ENCODE measurements at places on chromosomes 3 and 15.
A peak's percentile ranks its signal among the peaks of the same experiment; 100 is the strongest.

DNA sequence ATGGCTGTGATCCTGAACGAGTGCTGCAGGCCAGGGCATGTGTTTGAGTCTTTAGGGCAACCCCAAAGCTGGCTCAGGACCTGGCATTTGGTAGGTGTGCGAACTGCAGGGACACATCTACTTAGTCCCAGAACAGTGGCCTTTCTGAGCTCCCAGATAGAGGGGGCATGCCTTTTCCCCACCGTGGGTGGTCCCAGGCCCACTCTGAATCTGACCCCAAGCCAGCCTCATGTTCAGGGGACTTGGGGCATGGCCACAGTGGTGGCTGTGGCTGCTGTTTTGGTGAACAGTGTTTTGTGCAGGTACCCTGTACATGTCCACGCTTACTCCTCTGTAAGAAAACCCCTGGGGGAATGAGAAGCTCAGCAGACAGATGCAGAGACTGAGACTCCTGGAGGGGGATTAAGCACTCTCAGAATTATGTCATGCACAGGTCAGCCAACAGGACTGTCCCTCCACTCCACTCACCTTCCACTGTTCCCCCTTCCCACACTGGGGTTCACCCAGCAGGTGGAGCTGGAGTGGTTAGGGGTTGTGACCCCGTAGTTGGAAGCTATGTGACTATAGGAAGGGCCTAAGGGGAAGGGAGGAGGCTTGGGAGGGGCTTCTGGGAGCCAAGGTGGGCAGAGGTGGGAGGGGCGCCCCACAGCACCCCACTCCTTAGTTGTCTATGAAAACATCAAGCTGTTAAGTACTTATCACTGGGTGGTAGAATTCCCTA, 16.4 kb downstream of the ESYT3 start:
- DNase-seq, result no peak

GRCh38 chr15:76994001-76994400, 925 bp upstream of the PSTPIP1 start:
- DNase-seq, result peak; percentile 57

DNA sequence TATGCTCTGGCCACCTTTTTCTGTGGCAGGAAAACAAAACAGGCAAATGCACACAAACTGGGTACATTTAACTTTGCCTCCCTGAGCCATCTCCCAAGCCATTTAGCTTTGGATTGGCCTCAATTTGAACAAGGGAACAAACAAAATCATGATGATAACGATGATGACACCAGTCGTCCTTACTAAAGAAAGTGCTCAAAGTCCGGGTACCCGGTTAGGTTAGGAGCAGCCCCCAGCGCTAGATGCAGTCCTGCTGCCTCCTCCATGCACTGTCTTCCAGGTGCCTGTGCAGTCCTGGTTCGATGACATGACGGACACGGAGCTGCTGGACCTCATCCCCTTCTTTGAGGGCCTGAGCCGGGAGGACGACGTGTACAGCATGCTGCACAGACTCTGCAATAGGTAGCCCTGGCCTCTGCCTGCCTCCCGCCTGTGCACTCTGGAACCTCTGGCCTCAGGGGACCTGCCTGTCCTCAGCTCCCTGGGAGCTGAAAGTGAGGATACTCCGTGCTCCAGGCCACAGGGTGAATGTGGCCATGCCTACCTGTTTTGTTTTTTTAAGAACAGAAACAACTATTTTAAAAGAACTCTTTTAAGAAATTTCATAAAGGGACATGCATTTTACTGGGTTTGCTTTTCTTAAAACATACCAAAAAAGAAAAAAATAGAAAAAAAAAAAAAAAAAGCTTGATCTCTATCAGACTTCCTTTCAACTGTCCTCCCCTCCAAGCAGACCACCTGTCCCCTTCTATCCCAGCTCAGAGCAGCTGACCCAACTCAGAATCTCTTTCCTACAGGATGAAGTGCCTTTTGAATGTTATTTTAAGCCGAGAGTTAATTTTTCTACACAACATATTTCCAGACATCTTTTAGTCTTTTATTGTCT, 9.9 kb upstream of the VILL start:
- no peak for DNase-seq

GRCh38 chr15:72105111-72105510, 12.8 kb downstream of the MYO9A start:
- no peak for DNase-seq

DNA sequence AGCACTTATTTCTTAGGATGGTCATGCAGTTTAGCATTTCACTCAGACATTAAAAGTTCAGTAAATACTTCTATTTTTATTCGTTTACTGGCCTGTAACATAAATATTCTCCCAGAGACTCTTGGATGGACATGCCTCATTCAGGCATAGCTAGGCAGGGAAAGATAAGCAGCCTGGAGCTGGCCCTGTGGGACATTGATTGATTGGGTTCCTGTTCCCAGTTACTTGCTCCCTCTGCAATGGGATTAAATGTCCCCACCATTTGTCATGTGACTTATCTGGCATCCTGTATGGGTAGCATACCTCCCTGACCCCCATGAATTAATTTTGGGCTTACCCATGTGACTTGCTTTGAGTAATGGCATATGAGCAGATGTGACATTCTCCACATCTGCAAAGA, 2.7 kb upstream of the SCAMP5 start:
- DNase-seq, result no peak

GRCh38 chr3:177824190-177824786, 627.0 kb upstream of the TBL1XR1 start:
- peak; percentile 81 for DNase-seq

DNA sequence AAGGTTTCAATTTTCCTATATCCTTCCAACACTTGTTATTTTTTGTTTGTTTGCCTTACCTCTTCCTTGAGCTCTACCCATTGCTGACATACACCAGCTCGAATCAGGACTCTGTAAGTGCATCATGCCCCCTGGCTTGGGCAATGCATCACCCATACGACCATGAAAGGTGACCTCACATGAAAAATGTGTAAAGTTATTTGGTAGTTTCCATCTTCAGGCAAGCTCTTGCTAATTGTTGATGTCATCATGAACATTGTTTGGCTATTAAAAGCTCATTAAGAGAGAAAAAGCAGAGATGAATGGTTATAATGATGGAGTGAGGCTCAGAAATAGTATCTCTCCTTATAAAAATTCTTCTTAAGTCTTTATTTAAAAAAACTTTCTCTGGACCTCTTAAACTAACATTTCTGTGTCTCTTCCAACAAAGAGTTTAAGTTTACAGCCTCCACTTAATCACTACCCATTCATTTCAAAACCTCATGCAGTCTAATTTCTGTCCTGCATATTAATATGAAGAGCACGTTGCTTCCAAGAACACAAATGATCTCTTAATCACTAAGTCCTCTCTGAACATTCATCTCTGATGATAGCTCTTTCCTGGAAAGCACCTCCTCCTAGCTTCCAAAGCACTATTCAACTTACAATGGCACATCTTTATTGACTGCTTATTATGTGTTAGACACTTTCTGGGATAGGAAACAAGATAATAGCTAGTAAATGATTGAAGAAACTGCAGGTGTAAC, 236.3 kb downstream of the NFKBIZ start:
- DNase-seq, result peak; percentile 85

GRCh38 chr15:80953953-80954778, 35.5 kb downstream of the MESD start:
- no peak for DNase-seq

DNA sequence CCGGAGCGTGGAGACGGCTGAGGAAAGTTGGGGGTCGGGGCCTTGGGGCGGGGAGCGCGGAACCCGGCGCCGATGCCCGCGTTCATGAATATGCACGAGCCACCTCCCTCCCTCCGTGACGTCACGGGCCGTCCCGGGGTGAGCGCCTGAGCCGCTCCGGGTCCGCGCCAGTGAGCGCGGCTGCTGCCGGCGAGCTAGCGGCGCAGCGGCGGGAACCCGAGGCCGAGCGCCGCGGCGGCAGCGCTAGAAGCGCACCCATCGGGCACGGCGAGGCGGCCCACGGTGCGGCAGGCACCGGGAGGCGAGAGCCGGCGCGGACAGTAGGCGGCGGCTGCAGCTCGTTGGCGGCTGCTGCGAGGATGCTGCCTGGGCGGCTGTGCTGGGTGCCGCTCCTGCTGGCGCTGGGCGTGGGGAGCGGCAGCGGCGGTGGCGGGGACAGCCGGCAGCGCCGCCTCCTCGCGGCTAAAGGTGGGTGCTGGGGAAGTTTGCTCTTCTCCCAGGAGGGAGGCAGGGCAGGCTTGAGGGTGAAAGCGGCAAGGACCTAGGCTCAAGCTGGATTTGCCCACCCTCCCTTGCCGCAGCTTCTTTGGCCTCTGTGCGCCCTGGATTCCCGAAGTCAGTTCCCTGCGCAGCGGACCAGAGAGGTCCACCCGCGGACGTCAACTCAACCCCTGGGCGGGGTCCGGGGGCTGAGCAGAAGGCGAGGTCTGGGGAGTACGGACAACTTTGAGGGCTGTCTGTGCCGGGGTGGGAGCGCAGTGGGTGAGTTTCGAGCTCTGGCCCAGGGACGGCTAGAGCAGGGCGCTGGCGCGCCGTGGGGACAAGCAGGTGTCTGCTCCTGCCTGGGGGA, at the start of gene CLSTN2:
CLSTN2 (plus strand) TSS at position 170 of the 850 bp plus-strand sequence.
- peak; percentile 6 for DNase-seq

- DNase-seq, result peak; percentile 68
Observed at GRCh38 chr3:122268257-122269024, 56.6 kb upstream of the CSTA start.

DNA sequence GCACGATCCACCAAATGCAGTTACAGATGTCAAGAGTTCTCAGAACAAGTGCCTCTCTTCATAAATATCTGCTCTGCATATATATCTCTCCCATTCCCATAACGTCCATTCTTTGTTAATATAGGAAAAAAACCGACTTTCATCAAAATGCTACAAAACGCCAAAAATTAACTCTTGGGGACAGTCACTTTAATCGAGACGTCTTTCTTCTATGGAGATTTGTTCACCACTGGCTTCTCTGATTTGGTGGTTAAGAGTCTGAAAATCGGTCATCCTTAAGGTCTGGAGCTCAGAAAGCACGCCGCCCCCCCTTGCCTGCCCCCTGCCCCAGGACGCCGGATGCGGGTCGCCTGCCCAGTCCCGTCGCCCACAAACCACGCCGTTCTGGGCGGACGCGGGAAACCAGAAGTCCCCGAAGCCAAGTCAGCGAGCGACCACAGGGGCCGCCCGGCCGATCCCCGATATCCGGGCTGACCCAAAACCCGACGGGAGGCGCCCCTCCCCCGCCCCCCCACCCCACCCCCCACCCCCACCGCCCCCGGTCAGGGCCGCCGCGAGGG, 252.7 kb downstream of the TJP1 start:
- DNase-seq, result no peak
